ENCODE measurements at places on chromosomes 5 and 9. TPM values are rescaled to one million over a fixed set of nuclear protein-coding genes. Genes with fewer than 3 reads are reported as not detected.

MSX2 gene
- not detected for total RNA-seq

SOHLH1 gene
- not detected for total RNA-seq

GRCh38 chr5:32059761-32060530, 114.2 kb downstream of the GOLPH3 start:
- no peak for DNase-seq

GRCh38 chr9:93463638-93464248, 10.4 kb upstream of the FAM120AOS start:
- DNase-seq, result no peak

DNA sequence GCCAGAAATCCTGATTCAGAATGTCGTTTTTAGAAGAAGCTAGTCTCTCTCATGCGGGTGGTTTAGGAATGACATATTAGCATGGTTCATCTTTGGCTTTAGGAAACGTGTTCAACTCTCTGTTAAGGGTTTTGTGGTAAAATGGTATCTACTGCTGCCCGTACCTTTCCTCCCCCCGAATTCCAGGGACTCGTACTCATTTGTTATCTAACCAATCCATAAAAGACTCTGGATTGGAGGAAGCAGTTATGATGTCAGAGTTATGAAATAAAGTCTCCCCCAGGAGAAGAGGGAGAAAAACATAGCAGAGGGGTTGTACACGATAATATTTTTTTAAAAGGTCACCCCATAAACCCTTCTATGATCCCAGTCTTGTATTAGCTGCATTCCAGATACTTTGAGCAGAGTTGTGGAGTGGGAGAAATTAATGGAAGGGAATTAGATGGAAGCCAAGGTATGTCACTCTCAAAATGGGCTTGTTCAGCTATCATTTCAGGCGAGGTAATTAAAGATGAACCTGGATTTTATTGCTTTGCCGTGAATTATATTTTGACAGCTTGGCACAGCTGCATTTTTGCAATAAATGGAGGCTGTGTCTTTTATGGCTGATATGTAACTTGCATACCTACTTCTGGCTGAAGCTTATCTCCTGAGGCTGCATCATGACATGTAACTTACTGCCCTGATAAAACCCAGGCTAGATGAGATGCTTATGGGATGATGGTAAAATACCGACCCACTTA, 31.3 kb downstream of the RAI14 start:
- DNase-seq, result no peak

BAAT gene
- total RNA-seq, result not detected

DNA sequence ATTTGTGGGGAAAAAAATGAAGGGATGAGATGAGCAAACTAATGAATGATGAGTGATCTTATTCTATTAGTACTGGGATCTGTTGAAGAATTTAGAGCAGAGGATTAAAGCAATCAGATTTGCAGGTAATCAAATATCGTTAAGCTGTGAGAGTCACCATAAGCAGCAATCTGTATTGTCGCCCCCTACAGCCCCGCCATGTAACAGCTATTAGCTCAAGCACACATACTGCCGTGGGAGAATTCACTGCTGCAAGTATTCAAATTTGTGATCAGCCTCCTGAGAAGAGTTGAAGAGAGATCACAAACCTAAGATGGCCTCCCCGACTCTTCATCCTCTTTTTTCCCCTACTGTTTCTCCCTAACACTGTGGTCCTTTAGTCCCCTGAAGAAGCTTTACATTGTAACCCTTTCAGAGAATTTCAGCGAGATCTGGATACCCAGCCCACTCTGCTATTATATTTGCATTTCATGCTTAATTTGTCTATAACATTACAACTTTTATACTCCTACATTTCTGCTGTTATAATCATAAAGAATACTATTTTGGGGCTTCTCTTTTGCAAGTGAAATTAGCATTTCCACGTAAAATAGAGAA, 28.5 kb upstream of the PHF24 start:
- no peak for DNase-seq

DNA sequence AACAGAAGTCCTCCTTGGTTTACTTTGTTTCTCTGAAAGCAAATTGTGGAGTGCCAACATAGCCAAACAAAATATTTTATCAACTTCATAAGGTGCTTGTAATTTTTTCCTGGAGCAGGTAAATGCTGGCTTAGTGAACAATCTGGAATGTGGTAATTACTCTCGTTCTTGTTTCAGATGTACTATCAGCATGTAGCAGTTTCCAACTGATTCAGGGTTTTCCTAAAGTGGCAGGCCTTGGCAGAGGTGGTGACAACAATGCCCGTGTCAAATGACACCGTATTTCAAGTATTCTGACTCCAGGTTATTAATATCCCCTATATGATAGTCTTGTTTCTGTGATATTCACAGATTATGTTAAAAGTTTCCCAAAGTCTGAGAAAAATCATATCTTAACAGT, 1.2 kb downstream of the C9orf72 start:
- no peak for DNase-seq

TSSK1B gene
- total RNA-seq, result not detected

TICAM2 gene
- total RNA-seq, result 13.3 TPM

GRCh38 chr5:133930061-133930812, 38.2 kb downstream of the C5orf15 start:
- peak; percentile 35 for DNase-seq

GRCh38 chr5:89230178-89230577, 347.2 kb upstream of the MEF2C start:
- DNase-seq, result no peak

DNA sequence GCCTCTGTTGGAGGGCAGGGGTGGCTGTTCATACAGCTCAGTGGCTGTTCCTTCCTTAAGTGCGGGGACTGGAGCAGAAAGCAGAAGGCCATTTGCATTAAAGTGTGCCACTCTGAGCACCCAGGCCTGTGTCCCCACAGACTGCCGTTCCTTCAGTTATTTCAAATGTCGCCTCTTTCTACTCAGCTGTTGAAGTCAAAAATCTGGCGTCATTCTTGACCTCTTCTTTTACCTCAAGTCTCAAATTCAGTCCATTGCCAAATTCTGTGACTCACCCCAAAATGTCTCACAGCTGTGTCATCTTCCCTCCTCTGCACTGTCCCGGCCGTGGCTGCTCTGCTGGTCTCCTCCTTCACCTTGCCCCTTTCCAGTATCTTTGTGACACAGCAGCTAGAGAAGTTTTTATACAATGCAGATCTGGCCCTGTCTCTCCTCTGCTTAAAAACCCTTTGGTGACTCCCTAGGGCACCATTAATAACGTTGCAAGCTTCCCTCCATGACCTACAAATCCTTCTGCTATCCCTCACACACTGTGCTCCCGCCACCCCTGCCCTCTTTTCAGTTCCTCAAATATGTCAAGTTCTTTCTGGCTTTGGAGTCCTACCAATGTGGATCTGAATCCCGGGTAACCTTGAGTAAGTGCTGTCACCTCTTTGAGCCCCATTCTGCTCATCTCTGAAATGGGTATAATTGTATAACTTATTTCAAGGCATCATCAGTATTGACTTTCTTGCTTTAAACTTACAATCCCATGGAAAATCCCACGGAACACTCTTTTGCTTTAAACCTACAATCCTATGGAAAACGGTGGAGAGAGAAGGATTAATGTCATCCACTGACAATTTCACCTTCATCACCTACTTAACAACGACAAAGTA, 98.3 kb upstream of the BOD1 start:
- DNase-seq, result no peak

DNA sequence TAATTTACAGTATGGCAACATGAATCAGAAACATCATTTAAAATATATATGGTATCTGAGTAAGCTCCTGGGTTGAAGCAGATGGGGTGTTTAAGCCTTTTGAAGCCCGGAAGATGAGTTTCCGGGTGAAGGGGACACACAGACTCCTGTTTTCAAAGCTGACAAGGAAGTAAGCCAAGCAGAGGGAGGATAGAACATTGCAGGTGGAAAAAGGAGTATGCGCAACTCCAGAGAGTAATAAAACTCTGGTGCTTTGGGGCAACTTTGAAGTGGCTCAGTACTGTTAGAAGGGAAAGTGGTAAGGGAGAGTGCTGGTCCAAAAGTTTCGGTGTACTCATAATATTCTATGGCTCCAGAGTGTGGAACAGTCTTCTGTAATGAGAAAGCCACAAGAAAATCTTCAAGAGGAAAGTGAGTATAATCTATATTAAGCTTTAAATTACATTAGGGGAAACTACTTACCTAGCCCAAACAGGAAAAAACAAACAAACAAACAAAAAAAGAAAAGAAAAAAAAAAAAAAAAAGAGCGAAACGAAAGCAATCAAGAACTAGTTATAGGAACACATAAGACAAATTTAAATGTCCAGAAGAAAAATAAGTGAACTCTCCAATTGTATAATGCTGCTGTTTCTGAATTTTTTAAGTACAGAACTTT, 2.3 kb upstream of the ST8SIA4 start:
- DNase-seq, result no peak

SHISAL2B gene
- not detected for total RNA-seq

DNA sequence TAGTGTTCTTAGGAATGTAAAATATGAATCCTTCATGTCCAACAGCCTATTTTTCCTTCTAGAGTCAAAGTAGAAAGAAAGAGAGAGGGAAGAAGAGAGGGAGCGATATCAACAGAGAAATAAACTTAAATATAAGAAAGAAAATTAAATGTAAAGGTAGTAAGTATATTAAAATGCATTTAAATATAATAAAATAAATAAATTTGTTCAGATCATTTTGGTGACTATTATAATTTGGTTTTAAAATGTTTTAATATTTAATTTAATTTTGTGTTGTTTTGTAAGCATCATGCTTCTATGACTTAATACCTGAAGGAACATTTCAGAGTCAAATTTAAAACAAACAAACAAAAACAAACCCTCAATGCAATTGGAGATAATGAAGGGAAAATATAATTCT, 405.2 kb upstream of the IRX1 start:
- no peak for DNase-seq

DNA sequence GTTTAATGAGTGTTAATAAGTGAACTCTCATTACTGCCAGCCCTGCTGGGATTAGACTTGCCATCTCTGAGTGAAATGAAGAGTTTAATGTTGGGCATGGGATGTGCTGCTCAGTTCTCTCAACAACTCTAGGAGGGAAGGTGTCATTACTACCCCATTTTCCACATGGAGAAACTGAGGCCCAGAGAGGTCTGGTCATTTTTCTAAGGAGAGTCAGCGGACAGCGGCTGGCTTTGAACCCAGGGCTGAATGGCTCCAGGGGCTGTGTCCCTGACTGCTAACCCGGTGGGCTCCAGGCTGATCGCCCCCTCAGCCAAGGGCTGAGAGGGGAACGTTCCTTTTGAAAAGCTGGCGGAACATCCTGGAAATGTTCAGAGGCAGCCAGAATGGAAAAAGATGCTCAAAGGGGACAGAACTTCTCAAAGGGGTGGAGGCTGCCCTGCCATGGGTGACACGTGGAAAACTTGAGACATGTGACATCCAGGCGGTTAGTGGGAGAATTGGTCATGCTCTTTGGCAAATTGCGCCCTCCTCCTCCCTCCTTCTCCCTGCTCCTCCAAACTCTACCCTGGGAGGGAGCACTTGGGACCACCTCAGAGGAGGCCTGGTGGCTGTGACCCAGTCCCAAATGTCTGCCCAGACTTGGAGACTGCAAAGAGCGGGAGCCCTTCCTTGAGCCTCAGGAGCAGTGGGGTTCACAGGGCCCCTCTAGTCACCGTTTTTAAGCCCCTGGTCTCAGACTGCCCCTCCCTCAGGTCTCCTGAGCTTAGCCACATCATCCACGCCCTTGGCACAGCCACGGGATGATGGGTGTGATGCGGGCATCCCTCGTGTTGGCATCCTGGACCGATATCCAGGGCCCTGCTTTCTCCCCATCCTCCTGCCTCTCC, 28.7 kb downstream of the DNM1 start:
- DNase-seq, result no peak

DNA sequence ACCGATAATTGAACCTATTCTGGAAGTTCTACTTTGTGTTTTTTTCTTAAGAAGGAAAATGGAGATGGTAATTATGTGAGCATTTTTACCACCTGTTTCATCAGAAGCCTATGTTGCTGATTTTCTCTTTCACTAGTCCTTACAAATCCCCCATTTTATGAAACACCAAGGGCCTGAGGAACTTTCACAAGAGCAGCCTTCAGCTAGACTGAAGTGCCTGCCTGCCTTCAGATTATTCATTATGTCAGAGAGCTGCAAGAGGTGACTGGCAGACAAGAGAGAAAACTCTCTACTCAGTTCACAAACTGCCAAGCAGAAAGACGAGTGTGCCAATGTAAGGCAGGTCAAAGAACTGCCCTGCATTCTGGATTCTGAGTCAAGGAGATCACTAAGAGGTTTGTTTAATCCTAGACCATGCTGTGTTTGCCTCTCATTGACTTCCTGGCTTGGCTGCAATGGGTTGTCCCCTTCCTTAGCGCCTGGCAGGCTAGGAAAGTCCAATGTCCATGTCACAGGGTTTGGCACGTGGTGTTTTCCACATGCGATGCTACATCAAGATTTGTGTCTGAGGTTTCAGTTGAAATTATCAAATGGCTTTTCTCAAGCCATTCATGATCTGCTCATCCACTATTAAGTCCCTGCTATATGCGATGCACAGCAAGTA, 143.3 kb downstream of the CDC42SE2 start:
- no peak for DNase-seq

DNA sequence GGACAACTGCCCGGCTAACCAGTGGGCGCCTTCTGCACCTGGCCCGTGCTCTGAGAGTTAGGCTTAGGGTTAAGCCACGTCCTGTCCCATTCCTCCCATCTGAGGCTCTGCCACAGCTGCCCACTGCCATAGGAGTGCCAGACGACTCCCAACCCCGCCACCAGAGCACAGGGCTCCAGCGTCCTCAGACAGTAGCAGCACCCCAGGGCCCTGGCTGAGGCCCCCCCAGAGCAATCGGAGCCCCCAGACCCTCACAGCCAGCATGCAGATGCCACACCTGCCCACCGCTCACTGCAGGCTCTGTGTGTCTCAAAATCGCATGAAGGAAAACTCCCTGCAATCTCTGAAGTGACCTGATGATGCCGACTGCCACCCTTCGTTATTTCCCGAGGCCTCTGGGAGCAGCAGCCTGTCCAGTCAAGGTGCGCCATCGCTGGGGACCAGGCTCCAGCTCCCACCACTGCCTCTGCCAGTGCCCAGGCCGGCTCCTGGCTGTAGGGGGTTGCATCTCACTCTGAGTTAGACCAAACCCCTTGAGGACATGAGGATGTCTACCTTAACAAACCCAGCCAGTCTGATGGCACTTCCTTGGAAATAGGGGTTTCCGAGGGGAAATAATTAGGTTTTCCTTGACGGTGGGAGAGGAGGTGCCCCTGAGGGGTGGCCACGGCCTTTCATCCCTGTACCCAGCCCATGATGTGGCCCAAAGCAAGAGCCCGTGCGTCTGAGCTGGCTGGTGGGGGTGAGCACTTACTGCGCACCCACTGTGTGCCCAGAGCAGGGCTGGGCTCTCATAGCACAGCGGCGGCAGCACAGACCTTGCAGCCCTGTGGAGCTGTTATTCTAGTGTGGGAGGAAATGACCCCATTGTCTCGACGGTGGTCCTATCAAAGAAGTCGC, 58.0 kb upstream of the RNF130 start:
- no peak for DNase-seq

EIF4E1B gene
- total RNA-seq, result not detected

- no peak for DNase-seq
These were observed 473.5 kb downstream of the ACTL7B start for GRCh38 chr9:108382310-108382709.

DNA sequence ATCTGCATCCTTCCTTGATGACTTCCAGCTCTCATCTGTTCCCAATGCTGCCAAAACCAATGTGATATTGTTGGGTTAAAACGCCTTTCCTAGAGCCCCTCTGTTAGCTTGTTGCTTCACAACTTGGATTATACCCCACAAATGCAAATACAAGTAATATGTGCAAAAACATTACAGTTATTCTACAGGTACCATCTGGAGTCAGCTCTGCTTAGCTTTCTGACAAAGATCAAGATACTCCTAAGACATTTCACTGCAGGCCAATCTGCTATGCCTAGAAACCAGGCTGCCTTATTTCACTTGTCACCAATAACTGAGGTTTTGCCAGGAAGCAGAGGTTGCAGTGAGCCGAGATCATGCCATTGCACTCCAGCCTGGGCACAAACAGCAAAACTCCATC, 36.9 kb upstream of the ACO1 start:
- DNase-seq, result no peak

RCL1 gene
- total RNA-seq, result 26.0 TPM

Measured in activated B cell treated with CpG ODN at 0.5 μM for 24 hours (primary cell).